Activated T-cell treated with anti-CD3 and anti-CD28 coated beads, Interleukin-2, amount 50 U/mL, for 1 hour (primary cell): ENCODE measurements at places on chromosomes 7 and 10.

- no peak for DNase-seq
Measured at GRCh38 chr7:156559001-156559400, 81.6 kb upstream of the RNF32 start.

- DNase-seq: no peak
Measured at GRCh38 chr10:113414543-113414942, 138.3 kb upstream of the HABP2 start.

DNA sequence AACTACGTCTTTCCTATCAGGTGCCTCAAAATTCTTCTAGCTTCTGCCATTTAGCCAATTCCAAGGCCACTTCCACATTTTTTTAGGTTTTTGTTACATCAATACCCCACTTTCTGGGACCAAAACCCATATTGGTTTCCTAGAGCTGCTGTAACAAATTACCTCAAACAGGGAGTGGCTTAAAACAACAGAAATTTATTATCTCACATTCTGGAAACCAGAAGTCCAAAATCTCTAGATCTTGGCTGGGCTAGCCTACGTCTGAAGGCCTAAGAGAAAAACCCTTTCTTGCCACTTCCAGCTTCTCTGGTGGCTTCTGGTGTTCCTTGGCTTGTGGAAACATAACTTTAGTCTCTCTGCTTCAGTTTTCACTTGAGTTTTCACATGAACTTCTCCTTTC lies 85.1 kb upstream of the BMPER start:
- no peak for DNase-seq

GRCh38 chr7:52261057-52261456 lies 774.4 kb upstream of the POM121L12 start:
- no peak for DNase-seq

GRCh38 chr7:18469316-18469715 lies 26.2 kb upstream of the HDAC9 start:
- DNase-seq: no peak

GRCh38 chr10:105071980-105072379 lies 430.9 kb downstream of the SORCS3 start:
- DNase-seq: no peak

GRCh38 chr7:100352984-100353684 lies 4.8 kb upstream of the PILRB start:
- DNase-seq: no peak

GRCh38 chr7:1748839-1749173 lies 78.7 kb downstream of the ELFN1 start:
- no peak for DNase-seq

GRCh38 chr10:60911715-60912114 lies 32.3 kb downstream of the RHOBTB1 start:
- no peak for DNase-seq

- DNase-seq: no peak
Measured at GRCh38 chr7:136359333-136359903, 382.3 kb upstream of the MTPN start.

DNA sequence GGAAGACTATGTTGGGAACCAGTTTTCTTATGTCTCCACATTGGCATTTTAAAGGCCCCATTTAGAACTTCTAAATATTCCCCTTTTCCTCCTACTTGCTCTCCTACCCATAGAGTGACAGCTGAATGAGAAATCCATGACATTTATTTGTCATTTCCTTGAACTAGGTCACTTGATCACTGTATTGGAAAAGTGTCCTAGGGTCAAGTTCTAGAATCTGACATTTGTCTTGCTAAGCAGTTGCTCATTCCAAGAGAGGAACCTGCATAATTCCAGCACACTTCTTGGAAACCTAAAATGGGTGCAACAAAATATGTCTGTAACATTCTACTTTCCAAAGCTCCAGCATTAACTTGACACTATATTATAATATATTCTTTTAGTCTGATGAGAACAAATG lies 3.6 kb upstream of the DPY19L1 start:
- no peak for DNase-seq

DNA sequence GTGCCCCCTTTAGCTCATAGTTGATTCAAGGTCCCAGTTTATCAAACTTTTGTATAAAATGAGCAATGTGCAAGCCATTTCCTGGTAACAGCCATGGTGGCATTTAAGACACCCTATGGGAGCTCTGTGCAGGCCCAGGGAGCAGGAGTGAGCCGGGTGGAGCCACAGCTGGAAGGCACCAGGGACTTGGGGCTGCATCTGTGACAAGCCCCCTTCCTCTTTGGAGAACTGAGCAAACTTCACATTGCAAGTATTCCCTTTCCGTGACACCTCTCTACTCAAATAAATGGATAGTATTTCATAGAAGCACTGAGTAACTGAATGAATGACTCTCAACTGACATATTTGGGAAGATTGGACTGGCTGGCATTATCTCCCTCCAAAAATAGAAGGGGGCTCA lies 558.7 kb upstream of the FOXK1 start:
- no peak for DNase-seq

DNA sequence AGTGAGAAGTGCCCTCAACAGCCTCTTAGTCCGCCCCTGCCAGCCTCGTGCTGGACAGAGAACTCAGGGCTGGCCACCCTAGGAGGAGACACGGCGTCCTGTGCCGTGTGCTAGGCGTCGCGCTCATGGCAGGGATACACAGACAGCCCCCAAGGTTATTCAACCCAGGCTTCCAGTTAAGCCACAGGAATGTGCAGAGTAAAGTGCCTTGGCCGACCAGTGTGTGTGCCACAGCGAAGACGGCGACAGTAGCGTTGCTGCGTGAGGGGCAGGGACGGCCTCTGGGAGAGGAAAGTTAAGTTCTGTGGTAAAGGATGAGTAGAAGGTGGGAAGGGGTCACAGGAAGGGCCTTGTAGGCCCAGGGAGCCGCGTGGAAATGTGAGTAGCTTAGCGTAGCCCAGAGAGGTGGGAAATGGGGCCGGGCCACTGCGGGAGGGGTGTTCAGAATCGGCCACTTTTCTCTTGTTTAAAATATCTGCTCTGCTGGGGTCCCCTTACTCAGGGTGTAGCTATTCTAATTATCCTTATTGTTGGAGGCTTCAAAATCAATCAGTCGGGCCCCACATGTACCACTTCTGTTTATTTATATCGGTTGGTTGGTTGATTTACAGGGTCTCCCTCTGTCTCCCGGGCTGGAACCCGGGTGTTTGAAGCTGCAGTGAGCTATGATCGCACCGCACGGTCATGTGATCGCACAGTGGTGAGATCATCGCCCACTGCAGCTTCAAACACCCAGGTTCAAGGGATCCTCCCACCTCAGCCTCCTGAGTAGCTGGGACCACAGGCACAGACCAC lies 24.5 kb downstream of the TMEM120A start:
- DNase-seq: no peak

DNA sequence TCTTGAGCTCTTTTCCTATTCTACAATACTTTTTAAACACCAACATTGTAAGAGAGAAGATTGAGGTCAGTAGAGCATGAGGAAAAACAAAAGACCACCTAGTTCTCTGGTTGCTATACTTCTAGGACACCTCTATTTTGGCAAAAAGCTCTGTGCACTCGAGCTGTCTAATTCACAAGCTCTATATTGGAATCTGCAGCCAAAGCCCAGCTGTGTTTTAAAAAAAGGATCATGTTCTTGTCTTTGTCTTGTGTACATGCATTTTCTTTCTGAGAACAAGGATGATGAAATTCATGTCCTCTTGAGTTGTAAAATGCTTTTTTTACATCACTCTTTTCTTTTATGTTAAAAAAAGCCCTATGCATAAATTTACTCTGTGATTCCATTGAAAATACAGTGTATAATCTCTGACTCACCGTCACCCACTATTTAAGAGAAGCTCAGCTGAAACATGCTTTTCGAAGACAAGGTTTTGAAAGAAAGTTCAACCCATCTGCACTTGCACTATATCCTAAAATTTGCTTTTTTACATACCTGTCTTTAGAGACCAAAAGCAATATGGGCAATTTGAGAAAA lies 215.5 kb upstream of the VSTM2A start:
- no peak for DNase-seq

GRCh38 chr10:6194311-6194710 lies 8.4 kb upstream of the PFKFB3 start:
- no peak for DNase-seq

- DNase-seq: no peak
Measured at GRCh38 chr10:51606825-51607462, 92.5 kb downstream of the CSTF2T start.

GRCh38 chr7:135707570-135707966 lies 20.4 kb downstream of the SLC13A4 start:
- no peak for DNase-seq

- no peak for DNase-seq
Measured at GRCh38 chr10:75396631-75397495, 4.7 kb downstream of the ZNF503 start.

GRCh38 chr7:151725844-151726651 lies 150.9 kb downstream of the PRKAG2 start:
- no peak for DNase-seq

GRCh38 chr7:39666562-39666961 lies 43.2 kb downstream of the RALA start:
- no peak for DNase-seq

DNA sequence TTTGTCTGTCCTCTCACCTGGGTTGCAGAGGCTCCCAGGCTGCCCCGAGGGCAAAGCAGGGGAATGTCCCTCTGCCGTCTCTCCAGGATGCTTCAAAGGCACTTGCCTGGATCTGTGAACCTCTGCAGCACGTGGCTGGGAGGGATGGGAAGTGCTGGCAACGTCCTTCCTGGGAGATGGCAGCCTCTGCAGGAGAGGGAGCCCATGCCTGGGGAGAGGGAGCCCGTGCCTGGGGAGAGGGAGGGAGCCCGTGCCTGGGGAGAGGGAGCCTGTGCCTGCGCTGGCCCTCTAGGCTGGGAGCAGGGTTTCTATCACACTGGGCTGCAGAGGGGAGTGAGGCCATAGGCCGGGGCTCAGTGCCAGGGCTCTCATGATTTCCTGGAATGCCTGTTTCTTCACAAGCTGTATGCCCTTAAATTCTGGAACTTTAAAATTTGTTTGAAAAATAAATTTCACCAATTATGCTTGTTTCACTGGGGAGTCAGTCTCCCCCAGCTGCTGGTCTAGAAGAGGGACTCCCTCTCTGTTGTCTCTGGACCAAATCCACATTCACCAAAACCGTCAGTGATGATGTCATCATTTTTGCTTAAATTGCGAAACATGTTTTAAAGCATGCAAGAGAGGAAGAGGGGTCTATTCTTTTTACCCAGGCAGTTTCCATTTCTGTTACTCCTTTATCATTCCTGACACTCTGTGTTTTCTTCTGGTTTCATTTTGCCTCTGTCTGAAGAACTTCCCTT lies 135.7 kb downstream of the DNAJB6 start:
- no peak for DNase-seq

DNA sequence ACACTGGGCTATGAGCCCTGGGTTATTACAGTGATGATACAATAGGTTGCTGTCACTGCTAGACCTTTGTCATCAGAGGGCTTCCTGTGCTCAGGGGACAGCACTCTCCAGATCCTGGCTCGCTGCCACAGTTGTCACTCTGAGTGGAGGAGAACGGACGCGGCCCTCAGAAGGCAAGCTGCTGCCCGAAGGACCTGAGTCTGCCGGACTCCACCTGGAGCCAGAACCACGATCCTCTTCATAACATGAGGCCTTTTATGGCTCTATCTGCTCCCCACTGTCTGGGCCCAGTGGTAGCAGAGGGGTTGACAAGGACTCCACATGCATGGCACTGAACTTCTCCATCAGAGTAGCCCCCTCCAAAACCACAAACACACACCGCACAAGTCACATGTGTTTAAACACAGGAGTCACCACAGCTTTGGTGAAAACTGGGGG lies 94.7 kb upstream of the EFCAB10 start:
- DNase-seq: peak; percentile 68

DNA sequence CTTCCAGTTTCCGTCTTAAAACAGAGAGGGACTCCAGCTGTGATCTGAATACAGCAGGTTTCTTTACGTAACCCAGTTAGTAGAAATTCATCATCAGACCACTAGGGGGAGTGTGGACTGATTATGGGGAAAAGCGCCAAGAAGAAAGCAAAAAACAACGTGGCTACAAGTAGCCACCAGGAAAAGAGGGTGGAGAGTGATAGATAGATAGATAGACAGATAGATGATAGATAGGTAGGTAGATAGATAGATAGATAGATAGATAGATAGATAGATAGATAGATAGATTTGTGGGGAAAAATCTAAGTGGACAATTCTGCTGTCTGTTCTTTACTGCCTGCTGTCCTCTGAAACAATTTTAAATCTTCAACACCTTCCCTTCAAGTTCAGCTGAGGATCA lies 12.7 kb upstream of the AKR1B10 start:
- no peak for DNase-seq

DNA sequence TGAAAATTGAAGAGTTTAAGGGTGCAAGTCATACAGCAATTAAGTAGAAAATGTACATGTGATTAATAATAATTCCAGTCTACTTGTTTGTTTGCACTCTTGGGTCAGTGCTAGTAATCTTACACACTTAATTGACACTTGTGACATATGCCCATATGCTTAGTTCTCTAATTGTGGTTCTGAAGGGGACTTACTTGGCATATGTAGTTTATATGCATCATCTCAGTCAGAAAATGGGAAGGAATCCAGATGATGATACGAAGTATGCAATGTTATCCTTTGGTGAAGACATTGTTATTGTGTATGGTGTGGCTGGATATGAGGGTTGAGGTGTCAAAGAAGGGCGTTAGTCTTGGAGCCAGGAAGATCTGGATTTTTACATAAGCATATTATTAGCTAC lies 193.5 kb upstream of the HDAC9 start:
- no peak for DNase-seq

GRCh38 chr7:158366916-158367633 lies 220.5 kb downstream of the PTPRN2 start:
- DNase-seq: no peak

- no peak for DNase-seq
Measured at GRCh38 chr10:3877211-3878000, 92.4 kb upstream of the KLF6 start.

GRCh38 chr7:131605280-131605878 lies 49.0 kb upstream of the PODXL start:
- DNase-seq: no peak

DNA sequence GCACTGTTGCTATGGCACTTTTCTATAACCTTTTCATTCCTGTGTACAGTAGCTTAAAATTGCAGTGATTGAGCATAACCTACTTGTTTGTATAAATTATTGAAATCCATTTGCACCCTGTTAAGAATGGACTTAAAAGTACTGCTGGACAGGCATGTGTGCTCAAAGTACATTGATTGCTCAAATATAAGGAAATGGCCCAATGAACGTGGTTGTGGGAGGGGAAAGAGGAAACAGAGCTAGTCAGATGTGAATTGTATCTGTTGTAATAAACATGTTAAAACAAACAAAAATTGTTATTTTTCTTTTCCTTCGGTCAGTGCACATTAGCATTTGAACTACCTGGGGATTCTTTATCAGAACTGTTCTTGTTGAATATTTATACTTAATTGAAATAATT lies 57.1 kb upstream of the BAMBI start:
- DNase-seq: no peak
